ENCODE measurements at places on chromosomes 1 and 21.

GRCh38 chr1:217482356-217483102 lies 148.4 kb downstream of the GPATCH2 start:
- peak; percentile 35 for DNase-seq

- DNase-seq, result no peak
These were observed 157.2 kb upstream of the NFIA start for GRCh38 chr1:60924964-60925798.

- DNase-seq, result no peak
These were observed 4.2 kb downstream of the FLAD1 start for GRCh38 chr1:154987326-154987725.

DNA sequence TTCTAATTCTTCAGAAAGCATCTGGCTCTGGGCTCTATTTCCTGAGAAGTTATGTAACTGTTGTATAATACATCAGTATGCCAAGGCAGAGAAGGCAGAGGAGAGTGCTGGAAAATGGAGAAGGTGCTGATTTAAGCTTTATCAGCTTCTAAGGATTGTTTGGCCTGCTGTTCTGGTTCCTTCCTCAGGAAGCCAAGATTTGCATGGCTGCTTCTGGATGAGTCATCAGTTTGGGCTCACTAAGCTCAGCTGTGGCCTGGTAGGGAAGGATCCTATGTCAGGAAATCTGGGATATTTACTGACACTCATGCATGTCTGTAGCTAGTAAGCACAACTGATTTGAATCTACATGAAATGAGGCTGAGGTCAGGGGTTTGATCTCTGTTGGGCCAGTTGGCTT lies 73.2 kb upstream of the ADGRL4 start:
- peak; percentile 75 for DNase-seq

DNA sequence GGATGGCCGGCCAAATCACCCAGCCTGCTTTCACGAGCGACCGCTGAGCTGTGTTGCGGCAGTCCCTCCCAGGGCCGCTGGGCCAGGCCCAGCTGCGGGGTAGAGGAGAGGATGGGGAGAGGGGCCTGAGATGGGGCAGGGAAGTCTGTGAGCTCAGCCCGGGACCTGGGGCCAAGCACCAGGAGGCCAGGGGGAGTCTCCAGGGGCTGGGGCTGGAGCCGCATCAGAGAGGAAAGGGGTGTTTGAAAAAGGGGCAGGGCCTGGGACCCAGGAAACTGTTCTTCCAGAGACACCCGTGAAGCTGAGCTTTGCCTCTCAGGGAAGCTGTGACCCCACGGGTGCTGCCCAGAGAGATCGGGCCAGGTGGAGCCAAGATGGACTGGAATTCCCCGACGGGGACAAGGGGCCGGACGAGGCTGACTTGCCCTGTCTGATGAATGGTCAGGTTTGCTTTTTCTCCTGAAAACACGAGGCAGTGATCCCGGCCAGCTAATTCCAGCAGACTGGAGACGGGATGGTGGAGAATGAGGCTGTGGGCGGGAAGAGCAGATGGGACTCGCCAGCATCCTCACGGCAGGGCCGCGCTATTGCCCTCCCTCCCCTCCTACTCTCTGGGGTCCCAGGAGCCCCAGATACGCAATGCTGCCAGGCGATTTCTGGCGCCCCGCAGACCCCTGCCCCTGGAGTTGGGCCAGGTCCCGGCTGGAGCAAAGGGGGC lies 40.3 kb upstream of the COL18A1 start:
- DNase-seq, result no peak

GRCh38 chr1:11792106-11792505 lies 13.7 kb downstream of the MTHFR start:
- no peak for DNase-seq

DNA sequence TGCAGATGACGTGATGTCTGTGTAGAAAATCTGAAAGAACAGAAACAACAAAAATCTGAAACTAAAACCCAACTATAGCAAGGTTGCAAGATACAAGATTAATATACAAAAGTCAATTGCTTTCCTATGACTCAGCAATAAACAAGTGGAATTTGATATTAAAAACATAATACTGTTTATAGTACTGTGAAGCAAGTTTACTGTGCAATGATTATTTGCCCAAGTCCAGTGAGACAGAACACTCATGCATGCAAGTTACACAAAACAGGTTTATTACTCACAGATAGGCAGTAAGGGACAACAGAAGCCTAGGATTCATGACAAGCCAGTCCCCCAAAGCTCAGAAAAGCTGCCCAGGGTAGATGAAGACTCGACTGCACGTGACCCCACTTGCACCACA lies 62.4 kb upstream of the RAB4A start:
- DNase-seq, result no peak

GRCh38 chr1:167933788-167934187 lies 2.7 kb upstream of the DCAF6 start:
- DNase-seq, result no peak

DNA sequence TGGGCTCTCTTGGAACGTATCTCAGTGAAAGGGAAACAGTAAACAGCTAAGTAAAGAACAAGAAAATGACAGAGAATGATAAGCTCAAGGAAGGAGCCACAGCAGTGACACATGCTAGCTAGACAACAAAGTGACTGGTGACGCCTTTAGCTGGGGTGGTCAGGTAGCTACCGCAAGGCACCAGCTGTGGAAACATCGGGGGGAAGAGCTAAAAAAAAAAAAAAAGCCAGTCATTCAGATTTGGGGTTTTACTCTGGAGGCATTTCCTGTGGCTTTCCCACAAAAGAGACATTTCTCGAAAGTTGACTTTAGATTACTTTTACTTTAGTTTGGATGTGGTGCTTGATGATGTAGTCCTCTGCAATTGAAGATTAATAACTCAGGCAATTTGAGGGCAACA lies 2.1 kb downstream of the FHAD1 start:
- no peak for DNase-seq

DNA sequence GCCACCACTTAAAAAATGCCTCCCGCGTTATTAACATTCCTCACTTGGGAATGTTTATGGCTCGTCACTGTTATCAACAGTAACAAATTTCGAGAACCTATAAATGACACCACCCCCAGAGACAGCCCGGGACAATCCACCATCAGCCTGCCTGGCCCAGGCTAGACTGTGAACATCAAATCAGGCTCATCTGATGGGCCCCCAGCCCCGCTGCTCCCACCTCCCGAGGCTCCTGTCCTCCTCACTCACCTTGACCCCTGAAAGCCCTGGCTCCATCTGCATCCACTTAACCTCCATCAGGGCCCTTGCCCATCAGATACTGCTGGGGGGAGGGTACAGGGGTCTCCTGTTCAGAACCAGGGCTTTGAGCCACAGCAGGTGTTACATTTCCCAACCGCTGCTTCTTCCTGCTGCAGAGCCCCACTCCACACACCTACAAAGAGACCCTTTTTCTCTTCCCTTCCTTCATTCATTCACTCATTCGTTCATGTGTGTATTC lies 156.5 kb upstream of the VAMP3 start:
- DNase-seq, result no peak

DNA sequence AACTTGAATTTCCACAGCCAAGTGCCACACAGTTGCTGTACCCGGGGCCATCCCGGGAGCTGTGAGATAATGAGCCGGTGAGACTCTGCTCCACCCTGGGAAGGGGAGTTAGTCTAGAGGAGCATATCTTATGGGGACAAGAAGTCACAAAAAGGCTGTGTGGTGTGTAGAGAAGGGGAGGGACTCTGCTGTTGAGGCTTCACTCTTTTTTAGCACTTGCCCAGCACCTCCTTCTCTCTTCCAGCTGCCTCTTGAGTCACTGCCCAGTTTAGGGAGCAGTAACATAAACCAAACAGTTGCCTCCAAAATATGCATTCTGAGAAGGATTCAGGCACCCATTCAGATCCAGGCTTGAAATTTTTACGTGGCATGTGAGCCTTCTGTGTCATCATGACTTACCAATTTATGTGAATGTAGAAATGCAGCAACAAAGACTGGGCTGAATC lies 744 bp upstream of the WDR26 start:
- DNase-seq, result no peak

- no peak for DNase-seq
These were observed 24.1 kb upstream of the A3GALT2 start for GRCh38 chr1:33344896-33345560.

- no peak for DNase-seq
These were observed 90.7 kb downstream of the EPHB2 start for GRCh38 chr1:22801347-22801746.

DNA sequence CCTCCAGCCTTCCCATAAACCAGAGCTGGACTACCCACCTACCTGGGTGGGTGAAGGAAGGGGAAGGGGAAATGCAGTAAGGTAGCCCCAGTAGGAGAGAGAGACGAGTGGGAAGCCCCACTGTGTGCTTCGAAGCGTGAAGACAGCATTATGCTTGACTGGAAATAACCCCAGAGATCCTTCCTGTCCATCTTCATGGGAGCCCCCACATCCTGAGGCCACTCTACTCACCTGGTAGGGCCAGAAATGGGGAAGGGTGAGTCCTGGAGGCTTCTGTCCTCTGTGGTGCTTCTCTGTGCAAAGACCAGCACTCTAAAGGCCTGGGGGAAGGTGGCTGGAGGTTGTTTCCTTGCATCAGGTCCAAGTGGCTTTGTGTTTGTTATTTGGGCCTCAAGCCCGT lies 10.0 kb upstream of the RASSF5 start:
- DNase-seq, result no peak

GRCh38 chr1:15948595-15949452 lies 27.1 kb downstream of the ZBTB17 start:
- peak; percentile 63 for DNase-seq

- DNase-seq, result no peak
These were observed 42.0 kb downstream of the PROX1 start for GRCh38 chr1:214029796-214030195.

- DNase-seq, result no peak
These were observed 2.2 kb upstream of the RUNX3 start for GRCh38 chr1:24932284-24932683.

- no peak for DNase-seq
These were observed 28.4 kb upstream of the C1orf159 start for GRCh38 chr1:1144122-1144842.

DNA sequence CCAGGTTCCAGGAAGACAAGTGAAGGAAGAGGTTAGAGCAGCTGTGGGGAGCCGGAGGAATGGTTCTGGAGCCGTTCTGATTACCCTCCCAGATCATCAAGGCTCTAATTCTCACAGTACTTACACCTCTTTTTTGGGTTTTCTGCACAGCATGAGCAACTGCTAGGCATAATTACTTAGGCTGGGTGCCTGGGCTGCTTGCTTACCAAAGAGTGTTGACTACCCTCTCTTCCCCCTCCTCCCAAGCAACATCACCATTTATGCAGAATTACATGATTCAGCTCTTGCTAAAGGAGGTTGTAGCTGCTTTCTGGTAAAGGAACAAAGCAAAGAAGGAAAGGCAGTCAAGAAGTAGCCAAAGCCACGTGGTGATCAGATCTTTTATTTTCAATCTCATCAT lies 397.2 kb downstream of the KCNH1 start:
- no peak for DNase-seq

DNA sequence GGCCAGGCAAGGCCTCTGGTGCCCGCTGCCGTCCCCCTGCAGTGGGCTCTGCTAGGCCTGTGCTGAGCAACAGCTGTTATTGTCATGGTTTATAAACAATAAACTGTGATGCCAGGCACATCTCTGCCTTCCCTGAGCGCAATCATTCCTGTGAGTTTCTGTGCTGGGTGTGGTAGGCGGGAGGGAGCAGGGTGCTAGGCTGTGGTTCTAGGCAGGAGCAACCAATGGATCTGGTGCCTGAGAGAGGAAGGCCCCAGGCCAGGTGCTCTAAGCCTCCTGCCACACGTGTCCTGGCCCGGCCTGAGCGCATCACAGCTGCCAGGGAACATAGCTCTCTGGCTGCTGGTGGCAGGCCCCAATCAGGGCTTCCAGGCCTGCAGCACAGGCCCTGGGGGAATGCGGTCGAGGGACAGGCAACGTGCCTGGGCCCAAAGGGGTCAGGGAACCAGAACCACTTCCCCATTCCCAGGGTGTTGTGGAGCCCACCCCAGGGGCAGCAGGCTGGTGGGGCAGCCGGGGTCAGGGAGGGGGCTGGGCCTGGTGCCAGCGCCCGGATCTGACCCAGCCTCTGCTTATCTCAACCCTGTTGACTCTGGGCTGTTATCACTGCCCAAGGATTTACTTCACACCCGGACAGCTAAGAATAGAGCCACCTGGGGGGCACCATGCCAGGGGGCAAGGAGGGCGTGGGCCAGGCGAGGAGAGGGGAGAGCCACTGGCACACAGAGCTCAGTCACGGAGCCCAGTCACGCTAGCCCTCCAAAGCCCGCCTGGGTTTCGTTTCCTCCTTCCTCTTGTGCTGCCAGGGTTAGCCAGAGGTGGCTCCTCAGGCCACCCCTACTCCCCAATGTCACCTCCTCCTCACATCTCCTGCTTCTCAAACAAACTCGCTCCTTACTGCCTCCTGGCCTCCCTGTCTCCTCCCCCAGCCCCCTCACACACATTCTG lies 11.5 kb downstream of the TRIM46 start:
- no peak for DNase-seq

GRCh38 chr1:157415661-157416060 lies 136.7 kb downstream of the FCRL5 start:
- no peak for DNase-seq

- DNase-seq, result no peak
These were observed 220.2 kb downstream of the TGFB2 start for GRCh38 chr1:218565377-218565776.

- peak; percentile 39 for DNase-seq
These were observed 42.0 kb downstream of the CXADR start for GRCh38 chr21:17554679-17555465.

GRCh38 chr1:6724517-6725141 lies 23.0 kb upstream of the DNAJC11 start:
- peak; percentile 57 for DNase-seq

GRCh38 chr1:106677721-106678120 lies 378.8 kb upstream of the PRMT6 start:
- DNase-seq, result no peak

- no peak for DNase-seq
These were observed 241.3 kb upstream of the PLXNA2 start for GRCh38 chr1:208485512-208485911.

DNA sequence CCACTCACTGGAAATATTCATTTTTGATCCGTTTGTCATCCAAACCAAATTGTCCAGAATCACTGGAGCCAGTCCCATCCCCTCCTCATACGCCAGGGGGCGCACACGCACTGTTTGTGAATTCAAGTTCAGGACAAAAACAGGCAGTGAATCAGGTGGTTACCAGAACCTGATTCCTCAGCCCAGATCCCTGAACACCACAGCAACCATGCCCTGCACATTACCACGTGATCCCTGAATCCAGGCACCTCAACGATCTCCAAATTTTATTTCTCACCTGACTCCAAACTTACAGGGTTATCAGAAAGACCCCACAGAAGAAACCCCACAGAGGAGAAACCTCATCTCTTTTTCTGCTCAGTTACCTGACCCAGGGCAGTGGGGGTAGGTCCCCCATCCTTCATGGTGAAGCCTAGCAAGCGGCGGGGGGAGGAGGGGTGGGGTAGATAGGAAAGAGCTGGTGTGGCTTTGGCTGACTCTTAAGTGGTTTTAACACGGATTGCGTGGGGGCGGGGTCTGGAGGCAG lies 1.4 kb upstream of the PTPRF start:
- DNase-seq, result peak; percentile 61

Data from foreskin melanocyte (primary cell).